RWPE1 (cell line): ENCODE measurements at places on chromosomes 11 and 22.

- peak; percentile 34 for DNase-seq
These were observed 6.9 kb downstream of the DPAGT1 start for GRCh38 chr11:119094816-119095065.

DNA sequence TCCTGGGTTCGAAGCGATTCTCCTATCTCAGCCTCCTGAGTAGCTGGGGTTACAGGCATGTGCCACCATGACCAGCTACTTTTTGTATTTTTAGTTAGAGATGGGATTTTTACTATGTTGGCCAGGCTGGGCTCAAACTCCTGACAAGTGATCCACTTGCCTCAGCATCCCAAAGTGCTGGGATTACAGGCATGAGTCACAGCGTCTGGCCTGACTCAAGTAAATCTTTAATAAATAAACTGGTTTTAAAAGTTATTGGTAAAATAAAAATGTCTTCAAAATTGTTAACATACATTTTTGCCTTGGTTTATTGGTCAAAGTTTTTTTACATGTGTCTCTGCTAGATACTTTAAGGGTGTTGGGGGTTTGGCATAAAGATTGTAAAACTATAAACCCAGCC is 7.3 kb upstream of the PES1 start:
- no peak for DNase-seq

- DNase-seq = no peak
These were observed 281.0 kb downstream of the TENM4 start for GRCh38 chr11:79159657-79160450.

DNA sequence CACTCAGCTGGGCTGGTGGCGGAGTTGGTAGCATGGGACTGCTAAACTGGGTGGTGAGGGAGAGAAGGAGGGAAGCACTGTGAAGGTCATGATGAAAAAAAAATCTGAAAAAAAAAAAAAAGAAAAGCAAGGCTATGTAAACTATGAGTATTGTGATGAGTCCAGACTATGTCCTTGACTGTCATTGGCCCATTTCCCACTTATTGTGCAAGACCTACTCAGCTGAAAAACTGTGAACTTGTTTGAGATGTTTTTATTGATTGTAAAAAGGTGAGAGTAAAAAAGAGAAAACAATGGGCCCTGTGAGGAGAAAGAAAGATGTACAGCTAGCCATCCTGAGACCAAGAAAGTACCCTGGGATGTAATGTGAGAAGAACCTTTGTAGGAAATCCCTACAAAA is 798.4 kb upstream of the TENM4 start:
- DNase-seq = no peak

GRCh38 chr22:35313311-35314121 is 13.8 kb downstream of the TOM1 start:
- DNase-seq = peak; percentile 11

GRCh38 chr22:42301077-42301741 is 30.8 kb upstream of the TCF20 start:
- DNase-seq = no peak

DNA sequence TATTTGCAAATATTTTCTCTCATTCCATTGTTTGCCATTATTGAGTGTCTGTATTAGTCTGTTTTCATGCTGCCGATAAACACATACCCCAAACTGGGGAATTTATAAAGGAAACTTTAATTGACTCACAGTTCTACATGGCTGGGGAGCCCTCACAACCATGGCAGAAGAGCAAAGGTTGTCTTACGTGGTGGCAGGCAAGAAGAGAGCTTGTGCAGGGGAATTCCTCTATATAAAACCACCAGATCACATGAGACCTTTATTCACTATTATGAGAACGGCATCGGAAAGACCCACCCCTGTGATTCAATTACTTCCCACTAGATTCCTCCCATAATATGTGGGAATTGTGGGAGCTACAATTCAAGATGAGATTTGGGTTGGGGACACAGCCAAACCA is 10.2 kb downstream of the RASSF10 start:
- DNase-seq = no peak

DNA sequence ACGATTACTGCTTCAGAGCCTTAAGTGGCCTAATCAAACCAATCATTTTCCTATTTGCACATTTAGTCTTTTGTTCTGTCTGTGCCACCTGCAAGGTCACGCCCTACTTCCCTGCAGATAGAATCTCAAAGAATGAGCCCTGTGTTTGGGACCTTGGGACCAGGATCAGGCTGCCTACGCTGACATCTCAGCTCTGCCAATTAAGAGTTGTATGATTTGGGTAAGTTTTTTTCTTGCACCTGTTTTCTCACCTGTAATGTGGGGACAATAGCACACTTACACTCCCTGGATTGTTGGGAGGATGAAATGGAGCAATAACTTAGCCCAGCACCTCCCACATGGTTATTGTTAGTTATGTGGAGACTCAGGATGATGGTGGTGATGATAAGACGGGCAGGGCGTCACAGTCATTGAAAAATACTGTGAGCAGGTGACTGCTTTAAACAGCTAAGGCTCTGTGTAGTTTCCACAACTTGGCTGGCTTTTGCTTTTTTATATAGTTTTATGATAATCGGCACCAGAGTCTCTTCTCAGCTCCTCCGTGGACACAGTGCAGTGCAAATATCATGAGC is 155.0 kb downstream of the ADAMTS15 start:
- DNase-seq = no peak

GRCh38 chr11:110113505-110113904 is 20.3 kb downstream of the ZC3H12C start:
- no peak for DNase-seq

DNA sequence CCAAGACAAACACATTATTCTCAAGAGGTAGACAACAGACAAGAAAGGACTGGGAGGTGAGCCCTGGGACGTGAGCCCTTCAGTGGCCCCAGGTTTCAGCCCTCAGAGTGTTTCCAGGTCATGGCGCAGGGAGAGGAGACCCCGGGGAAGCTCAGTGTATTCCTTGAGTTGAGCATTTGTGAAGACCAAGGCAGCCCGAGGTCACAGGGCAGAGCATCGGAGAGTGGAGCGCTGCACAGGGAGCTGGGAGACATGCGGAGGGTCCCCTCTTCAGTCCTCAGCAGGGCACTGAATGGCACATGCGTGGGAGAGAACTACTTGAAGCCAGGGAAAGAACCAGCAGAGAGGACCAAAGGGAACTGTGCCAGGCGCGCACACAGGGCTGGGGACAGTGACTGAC is 11.7 kb downstream of the KRTAP5-6 start:
- DNase-seq = no peak
